ENCODE measurements at places on chromosomes 2 and 18.

- H3K36me3 ChIP-seq, result no peaks in the 10 kb centered on the region
- H3K4me1 ChIP-seq, result no peaks in the 10 kb centered on the region
- H3K27ac ChIP-seq, result no peak overlapping the region
- H3K27me3 ChIP-seq, result no peaks in the 10 kb centered on the region
Observed at GRCh38 chr18:41144441-41144840, 810.6 kb upstream of the PIK3C3 start.

- no peak overlapping the region for H3K4me3 ChIP-seq
- H3K4me1 ChIP-seq, result no peaks in the 10 kb centered on the region
- H3K27ac ChIP-seq, result no peak overlapping the region
- DNase-seq, result no peak
- H3K27me3 ChIP-seq, result peaks cover 1% of the 10 kb centered on the region
Observed at GRCh38 chr2:39712953-39713352, 47.2 kb downstream of the TMEM178A start.

GRCh38 chr2:105757433-105757832 lies 12.7 kb downstream of the NCK2 start:
- peaks cover 69% of the 10 kb centered on the region for H3K36me3 ChIP-seq
- H3K27me3 ChIP-seq, result no peaks in the 10 kb centered on the region
- H3K4me1 ChIP-seq, result peaks cover 98% of the 10 kb centered on the region
- H3K27ac ChIP-seq, result peak overlapping the region; percentile 93
- peak overlapping the region; percentile 66 for H3K4me3 ChIP-seq

DNA sequence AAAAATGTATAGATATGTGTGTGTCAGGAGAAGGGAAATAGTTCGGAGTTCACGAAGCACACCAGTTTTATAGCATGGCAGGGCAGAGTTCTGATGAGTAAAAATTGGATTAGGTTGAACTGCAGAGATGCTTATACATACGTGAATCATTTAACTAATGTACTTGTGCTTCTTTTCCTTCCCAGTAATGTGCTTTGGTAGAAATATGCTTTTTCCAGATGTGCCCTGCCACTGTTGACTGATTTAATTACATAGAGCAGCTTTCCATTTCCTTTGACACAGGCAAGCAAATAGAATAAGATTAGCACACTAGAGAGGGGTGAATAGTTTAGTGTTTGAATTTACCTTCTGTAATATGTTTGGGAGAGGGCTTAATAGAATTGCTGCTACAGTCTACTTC lies 28.9 kb upstream of the ARMC9 start:
- peaks cover 20% of the 10 kb centered on the region for H3K4me1 ChIP-seq
- no peak overlapping the region for H3K27ac ChIP-seq
- DNase-seq, result no peak
- H3K27me3 ChIP-seq, result no peaks in the 10 kb centered on the region

DNA sequence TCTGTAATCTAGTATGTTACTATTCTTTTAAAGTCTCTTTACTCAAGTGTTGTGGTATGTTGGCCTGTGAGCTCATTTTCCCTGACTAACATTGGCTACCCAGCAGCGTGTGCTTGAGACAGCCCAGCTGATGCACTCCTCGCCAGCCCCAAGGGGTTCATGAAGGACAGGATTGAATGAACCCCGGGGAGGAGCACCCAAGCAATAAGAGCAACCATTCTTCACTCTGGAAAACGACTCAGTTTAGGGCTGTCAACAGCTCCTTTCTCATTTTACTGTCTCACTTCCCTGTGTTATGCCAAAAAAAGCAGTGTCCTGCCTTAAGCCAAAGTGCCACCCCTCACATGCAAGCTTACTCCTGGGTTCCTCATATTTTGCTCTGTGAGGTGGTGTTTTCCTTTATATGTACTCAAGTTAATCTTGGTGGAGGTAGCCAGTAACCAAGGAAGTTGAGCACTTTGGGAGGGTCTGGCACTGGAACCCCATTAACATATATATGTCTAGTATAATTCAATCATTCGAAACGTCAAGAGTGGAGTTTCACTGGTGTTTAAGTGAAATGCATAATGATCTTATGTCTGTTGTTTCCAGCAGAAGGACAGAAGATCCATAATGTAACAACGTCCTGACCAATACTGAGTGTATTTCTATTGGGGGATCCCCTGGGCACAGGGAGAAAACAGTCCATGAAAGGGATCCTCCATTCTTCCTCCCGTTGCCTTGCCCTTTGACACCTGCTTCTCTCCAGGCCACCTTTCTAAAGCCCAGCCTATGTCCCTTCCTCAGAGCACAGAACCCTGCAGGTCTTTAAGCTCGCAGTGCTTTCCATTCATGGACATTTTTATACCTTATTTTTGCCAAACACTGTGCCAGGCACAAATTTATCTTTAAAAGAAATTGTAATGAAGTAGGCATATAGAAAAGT lies 43.2 kb downstream of the ATIC start:
- no peak for DNase-seq
- no peak overlapping the region for H3K27ac ChIP-seq
- H3K4me1 ChIP-seq, result peaks cover 5% of the 10 kb centered on the region

Measured in activated naive CD8-positive, alpha-beta T cell treated with anti-CD3 and anti-CD28 coated beads for 36 hours (primary cell).